CD4-positive, alpha-beta memory T cell (primary cell): ENCODE measurements at places on chromosomes 3 and 15.
A peak's percentile ranks its signal among the peaks of the same experiment; 100 is the strongest.

- no peak for DNase-seq
Measured at GRCh38 chr3:115822579-115822978, 199.3 kb downstream of the GAP43 start.

GRCh38 chr3:182814419-182815062 is 21.2 kb downstream of the ATP11B start:
- DNase-seq = no peak

DNA sequence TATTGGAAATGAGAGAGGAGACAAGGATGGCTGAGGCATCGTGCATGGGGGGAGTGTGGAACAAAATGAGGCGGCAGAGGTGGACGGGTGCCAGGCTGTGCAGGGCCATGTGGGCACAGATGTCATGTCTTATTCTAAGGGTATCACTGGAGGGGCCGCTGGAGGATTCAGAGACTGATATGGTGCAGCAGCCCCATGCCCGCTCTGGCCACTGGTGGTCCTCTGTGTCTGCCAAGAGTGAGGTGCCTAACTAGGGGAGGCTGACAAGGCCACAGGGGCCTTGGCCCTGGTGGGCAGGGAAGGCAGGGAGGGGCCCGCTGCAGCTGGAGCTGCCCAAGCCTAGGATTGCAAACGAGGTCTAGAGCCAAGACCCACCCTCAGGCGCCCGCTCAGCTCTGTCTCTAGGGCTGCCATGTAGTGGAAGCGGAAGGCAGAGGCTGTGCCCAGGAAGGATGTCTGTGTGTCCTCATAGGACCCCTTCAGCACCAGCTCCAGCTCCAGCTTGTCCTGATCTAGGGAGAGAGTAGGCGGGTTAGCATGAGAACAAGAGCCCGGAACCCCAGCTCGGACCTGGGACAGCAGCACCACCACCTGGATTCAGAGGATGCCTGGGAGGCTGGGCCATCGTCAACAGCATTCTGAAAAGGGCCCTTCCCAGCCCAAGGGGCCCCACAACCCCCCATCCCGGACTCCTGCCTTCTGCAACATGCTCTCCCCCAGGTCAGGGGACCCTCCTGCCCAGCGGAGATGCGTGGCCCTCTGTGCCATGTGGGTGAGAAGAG is 11.3 kb downstream of the PLA2G4D start:
- DNase-seq = no peak

DNA sequence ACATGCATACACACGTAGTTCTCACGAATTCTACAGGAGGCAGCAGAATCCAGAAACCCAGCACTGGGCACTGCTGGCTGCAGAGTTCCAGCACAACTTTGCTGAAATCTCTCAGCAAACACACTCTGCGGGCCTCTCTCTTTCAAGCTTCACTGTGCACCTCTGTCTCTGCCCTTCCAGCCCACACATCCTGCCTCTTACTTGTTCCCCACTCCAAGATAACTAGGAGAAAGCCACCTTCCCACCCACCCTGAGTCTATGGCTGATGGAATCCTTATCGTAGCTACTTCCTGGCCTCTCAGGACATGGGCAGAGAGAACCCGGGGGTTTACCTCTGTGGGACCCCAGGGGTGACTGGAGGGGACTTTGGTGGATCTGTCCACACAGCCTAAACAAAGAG is 11.9 kb downstream of the ANP32A start:
- no peak for DNase-seq

DNA sequence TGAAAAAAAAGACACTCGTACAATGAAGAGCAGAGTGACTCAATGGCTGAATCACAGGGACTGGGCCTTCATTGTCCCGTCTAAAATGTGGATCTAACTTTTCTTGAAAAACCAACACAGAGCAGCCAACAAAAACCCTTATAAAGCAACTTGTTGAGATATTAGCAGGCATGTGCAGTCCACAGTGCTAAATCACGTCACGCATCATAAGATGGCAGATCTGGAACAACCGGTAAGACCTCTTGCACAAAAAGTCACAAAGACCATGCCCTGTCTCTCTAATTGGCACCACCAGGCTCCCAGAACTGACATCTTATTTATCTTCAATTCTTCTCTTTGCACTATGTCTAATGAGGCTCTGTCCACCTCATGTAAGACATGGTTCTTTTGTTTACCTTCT is 177.0 kb downstream of the MAGI1 start:
- no peak for DNase-seq

DNA sequence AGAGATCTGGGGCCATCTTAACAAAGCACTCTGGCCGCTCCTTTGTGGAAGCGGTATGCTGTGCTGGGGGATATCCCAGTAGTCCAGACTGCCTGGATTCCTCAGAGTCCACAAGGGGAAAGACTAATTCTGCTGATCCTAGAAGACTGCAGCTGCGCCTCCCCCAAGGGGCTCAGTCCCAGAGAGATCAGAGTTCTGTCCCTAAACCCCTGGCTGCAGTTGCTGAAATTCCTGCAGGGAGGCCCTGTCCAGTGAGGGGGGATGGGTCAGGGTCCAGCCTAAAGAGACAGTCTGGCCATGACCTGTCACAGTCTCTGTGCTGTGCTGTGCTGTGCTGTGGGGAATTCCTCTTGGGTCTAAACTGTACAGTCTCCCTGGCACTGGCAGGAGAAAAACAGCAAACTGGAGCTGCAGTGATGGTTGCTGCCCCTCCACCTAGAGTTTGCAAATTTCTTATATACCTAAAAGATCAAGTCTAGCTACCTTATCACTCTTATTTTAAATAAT is 575.1 kb upstream of the UBE2E2 start:
- DNase-seq = no peak

DNA sequence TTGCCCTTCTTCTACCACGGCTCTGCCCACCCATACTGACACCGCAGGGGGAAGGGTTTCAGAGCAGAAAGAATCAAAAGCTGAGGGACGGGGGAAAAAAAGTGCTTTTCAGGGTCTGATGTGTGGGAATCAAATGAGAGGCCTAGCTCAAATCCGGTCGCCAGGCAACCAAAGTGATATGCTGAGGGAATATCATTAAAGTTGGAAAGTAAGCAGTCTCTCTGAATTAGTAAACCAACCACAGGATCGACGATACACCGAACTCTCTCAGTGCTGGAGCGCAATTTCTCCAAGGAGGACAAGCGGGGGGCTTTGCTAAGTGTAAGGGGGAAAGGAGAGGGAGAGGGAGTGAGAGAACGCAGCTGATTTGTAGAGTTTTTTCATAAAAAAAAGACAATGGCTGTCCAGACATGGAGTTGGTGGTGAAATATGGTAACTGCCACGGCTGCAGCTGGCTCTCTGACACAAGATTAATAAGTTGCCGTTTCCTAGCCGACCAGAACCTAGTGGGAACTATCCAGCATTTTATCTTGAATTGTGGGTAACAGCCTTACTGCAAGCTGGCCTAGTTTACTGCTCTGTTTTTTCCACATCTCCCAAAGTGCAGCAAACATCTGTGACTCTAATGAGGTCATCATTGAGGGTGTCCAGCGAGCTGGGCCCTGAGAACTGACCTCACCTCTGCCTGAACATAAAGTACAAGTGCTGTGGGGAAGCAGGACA is 530.2 kb downstream of the SOX2 start:
- no peak for DNase-seq

- no peak for DNase-seq
Measured at GRCh38 chr3:23035927-23036640, 167.0 kb upstream of the UBE2E2 start.

- DNase-seq = no peak
Measured at GRCh38 chr3:12902181-12902999, 61.0 kb upstream of the RPL32 start.

DNA sequence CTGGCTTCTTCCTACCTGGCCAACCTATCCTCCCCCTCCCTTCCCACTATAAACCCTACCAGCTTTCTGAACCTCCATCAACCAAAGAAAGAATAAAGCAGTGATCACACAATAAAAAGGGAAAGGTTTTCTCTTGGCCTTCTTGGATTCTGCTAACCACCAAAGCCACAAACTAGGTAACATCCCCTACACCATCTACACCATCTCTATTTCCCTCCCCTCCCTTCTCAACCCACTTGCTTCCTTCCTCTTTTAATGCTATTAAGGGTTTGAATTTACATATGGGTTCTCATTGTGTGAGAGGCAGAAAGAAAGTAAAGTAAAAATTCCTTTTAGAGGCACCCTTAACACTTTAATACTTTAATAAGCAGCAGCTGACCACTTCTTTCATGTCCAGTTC is 25.8 kb upstream of the RSL24D1 start:
- peak; percentile 19 for DNase-seq

DNA sequence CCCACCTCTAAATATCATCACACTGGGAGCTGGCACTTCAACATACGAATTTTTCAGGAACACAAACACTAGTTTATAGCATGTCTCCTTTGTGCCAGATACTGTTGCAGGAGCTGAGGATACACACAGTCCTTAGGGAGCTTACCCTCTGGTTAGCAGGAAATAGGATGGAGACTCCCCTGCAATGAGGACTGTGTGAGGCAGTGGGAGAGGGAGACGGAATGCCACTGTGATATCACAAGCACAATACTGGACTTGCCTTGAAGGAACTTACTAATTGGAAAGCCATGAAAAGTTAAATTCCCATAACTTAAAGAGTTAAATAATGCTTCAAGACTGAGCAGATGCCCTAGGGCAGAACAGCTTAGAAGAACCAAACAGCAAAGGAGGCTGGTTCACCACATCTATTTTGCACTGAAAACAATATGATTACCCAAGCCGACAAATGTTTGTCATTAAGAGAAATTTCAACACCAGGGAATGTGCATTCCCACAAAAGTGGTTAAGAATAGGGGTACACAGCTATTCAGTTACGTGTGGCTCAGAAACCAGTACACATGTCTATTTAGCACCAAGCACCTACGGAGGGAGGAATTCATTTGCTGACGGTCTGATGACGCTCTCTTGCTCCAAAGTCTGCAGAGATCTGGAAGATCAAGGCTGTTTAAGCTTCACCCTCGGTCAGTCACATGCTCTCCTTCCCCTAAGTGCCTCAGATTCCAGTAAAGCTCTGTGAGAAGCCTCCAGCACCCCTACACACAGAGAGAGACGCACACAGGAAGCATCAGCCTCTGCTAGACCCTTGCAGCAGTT is 5.2 kb downstream of the TBC1D2B start:
- DNase-seq = peak; percentile 57

GRCh38 chr15:43541785-43542184 is 24.4 kb downstream of the MAP1A start:
- no peak for DNase-seq

GRCh38 chr3:195717852-195718476 is 2.8 kb upstream of the MUC20 start:
- DNase-seq = no peak

DNA sequence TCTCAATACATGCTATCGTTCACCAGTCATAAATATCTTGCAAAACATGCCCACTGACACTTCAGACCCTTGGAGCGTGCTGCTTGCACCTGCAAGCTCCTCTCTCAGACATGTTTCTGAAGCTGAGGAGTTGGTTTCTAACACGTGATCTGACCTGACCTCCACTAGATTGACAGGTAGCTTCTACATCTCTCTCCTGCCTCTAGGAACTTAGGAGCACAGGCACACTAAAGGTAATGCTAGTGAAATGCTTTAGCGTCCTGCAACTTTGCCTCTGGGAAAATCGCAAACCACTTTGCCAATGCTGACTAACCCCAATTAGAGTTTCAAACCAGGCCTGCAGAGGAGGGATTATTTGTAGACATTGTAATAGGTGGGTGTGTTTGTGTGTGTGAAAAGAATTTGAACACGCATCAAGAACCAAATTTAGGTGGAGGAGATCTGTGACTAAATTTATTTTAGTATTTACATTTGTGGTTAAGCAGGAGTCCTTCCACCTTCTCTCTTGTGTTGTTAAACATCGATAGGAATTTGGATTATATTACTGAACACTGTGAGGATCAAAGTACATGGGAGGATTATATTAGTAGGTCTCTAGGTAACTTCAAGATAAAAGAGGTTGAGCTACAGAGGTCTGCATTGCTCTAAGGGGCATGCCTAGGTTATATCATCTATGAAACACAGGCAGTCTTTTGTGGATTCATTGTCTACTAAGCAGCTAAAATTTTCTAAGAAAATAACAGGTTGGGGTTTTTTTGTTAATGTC is 86.7 kb upstream of the ZBED2 start:
- no peak for DNase-seq

- no peak for DNase-seq
Measured at GRCh38 chr3:6492306-6492705, 368.6 kb upstream of the GRM7 start.

DNA sequence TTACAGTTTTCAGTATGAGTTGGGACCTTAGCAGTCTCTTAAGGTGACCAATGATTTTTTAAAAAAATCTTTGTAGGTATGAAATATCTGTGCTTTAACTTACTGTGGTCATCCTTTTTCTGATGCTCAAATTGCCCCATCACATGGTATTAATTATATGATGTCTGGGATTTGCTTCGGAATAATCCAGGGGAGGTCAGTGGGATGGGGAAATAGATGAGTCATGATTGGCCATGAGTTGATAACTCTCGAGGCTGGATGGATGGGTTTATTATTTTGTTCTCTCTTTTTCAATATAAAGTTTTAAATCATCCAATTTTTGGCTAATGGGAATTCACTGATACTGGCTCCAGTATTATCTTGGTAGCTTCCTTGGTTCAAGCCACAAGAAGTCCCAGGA is 370.3 kb upstream of the TPM1 start:
- DNase-seq = no peak

- DNase-seq = no peak
Measured at GRCh38 chr3:133424937-133425869, 25.3 kb downstream of the BFSP2 start.

GRCh38 chr3:184227481-184227935 is 1.9 kb upstream of the VWA5B2 start:
- DNase-seq = no peak

DNA sequence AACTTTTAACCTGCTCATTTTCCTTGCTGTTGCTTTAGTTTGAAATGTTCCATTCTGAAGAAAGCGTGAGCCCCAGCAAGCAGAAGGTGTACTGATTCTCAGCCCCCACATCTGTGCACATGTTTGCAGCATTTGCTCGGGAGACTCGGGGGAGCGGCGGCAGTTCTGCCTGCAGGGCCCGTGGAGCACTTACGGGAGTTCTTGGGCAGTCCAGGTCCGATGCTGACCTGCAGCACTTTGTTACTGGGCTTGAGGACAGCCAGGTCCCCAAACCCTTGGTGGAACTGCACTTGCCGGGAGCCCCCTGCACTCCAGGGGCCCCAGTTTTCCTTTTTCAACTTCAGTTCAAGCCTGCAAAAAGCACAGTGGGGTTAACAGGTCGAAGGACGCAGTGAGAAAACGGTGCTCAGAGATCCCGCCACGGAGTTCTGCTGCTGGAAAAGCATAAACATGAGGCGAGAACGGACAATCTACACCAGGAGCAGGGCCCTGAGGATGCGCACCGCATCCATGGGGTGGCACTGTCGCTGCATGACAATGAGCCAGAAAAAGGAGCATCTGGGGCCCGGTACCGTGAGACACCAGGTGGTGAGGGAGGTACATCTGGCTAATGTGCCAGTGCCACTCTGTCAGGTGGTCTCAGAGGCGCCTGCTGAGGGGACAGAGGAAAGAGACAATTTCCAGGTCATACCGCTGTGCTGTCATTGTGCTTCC is 45.6 kb upstream of the LDHAL6B start:
- DNase-seq = no peak

- no peak for DNase-seq
Measured at GRCh38 chr3:116263842-116264545, 181.3 kb downstream of the LSAMP start.
